T follicular helper cell (primary cell): ENCODE measurements at places on chromosomes 5 and 9.

- DNase-seq, result no peak
These were observed 580 bp downstream of the ERAP1 start for GRCh38 chr5:96807075-96807654.

GRCh38 chr9:13088720-13089427 is 190.6 kb downstream of the MPDZ start:
- no peak for DNase-seq

DNA sequence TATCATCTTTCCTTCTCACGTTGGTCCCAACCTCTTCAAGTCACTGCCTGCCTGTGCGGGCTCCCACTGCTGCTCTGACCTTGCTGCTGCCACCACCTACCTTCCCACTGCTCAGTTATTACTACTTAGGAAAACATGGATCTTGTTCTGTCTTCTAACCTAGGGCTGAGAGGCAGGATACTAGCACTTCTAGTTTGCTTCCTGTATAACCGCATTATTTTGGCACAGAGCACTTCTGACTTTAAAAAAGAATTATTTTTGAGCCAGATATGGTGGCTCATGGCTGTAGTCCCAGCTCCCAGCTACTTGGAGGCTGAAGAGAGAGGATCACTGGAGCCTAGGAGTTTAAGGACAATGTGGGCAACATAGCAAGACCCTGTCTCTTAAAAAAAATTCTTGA is 135.4 kb upstream of the GNA14 start:
- no peak for DNase-seq

GRCh38 chr9:96449523-96449844 is 485 bp upstream of the HABP4 start:
- DNase-seq, result no peak

GRCh38 chr9:99353408-99353807 is 131.3 kb downstream of the SEC61B start:
- DNase-seq, result no peak

DNA sequence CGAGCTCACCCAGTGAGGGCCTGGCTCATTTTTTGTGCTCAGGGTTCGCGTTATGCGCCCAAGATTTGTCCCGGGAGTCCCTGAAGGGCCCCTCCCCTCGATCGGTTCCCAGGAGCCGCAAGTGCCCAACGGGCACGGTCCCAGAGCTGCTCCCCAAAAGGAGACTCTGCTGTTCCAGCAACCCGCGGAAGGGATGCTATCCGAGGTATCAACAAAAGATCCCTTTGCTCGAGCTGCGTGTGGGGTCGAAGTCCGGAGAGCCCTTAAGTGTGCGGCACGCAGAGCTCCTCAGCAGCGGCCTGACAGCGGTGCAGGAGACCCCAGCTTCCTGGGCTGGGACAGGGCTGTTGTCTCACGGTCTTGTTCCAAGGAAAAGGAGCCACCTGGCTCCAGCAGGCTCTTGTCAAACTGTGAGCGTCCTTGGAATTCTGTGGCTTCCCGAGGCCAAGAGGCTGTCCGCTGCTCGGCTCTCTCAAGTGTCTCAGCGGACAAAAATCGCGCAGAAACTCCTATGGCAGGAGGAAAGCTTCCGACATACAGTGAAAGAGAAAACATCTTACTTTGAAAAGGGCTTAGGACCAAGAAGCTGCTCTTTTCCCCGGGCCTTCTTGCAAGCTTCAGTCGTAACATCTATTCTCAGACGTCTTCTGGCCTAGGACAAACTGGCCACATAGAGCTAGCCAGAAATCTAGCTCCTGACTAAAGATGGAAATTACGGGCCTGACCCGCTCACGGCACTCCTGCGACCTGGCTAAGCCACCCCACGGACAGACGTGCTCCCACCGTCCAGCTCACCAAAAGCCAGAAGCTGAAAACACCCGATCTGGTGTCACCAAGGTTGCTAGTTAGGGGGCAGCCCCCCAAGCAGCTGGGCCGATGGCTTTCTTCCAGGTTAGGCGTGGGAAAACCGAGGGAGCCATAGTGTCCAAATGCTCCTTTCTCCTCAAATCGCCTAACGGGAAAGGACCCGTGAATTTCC is 2.6 kb upstream of the FOXB2 start:
- DNase-seq, result no peak

DNA sequence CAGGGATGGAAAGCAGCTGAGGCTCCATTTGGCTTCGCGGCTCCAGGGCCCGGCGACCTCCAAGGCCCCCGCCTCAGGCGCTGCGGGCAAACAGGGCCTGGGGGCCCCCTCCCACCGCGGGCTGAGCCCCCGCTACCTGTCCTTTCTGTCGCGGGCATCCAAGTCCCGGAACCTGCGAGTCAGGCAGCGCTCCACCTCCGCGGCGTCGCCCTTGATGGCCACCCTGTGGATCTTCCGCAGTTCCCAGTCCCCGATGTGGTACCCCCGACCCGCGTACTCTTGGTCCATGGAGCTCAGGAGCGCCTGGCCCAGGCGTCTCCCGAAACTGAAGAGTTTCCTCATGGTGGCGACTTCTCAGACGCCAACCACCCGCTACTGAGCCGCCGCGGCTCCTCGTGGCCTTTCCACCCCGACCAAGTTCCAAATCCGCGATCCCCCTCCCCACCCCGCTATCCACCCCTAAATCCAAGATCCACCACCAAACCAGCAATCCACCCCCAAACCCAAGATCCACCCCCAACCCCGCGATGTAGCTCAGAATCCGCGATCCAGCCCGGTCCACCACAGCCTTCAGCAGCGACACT is 86.5 kb upstream of the CCDC180 start:
- DNase-seq, result no peak

DNA sequence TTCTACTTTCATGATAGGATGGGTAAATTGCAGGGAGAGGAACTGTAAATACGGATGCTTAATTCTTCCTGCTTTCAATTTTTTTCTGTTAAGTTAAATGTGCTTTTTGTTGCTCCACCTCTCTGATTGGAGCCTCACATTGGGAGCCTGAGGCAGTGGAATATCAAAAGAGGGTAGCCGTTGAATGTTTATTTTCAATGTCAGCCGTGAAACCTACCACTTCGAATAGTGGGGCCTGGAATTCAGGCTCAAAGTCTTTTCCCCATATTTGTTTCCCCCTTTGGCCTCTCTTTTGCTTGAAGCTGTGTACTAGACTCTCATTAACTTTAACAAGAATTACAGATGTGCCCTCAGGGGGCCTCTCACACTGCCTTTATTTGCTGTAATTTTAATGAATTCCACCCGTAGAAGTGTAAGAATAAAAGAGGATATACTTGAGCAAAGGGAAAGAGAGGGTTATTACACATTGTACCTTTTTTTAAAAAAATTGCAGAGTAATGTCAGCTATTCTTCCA is 29.0 kb downstream of the PSAT1 start:
- no peak for DNase-seq

GRCh38 chr9:136025481-136025880 is 64.3 kb upstream of the UBAC1 start:
- no peak for DNase-seq

- no peak for DNase-seq
These were observed 34.6 kb upstream of the UBAC1 start for GRCh38 chr9:135995816-135996215.

- DNase-seq, result no peak
These were observed 189.1 kb upstream of the ADRA1B start for GRCh38 chr5:159727167-159727566.

DNA sequence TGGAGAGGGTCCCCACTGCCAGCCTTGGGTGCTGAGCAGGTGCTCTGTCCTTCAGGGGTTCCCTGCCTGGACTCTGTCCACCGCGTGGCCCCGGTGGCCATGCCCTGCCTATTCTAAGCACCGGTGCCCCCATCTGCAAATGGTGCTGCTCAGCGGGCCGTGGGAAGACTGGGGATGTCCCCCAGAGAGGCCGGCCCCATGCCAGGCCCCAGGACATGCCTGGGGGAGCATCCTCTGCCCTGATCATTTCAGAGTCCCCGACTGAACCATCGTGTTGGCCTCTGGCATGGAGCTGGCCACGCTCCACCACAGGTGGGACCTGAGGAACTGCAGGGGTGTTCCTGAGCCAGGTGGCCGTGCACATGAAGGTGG is 64.7 kb downstream of the RXRA start:
- DNase-seq, result no peak

DNA sequence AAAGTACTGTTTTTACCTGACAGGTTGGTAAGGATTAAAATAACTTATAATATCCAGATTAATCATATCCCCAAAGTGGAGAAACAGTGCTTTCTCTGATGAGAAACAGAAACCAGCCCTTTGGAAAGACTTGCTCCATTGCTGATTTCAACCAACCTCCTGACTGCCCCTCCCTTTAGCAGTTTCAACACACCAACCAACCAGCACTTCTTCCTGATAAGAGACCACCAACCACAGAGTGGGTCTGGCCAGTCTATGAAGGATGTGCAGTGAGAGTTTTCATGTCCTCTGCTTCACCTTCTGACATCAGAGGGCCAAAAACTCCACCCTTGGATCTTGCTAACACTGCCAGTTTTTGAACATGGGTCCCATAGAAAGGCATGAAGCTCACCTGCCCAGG is 28.1 kb downstream of the RIGI start:
- no peak for DNase-seq

DNA sequence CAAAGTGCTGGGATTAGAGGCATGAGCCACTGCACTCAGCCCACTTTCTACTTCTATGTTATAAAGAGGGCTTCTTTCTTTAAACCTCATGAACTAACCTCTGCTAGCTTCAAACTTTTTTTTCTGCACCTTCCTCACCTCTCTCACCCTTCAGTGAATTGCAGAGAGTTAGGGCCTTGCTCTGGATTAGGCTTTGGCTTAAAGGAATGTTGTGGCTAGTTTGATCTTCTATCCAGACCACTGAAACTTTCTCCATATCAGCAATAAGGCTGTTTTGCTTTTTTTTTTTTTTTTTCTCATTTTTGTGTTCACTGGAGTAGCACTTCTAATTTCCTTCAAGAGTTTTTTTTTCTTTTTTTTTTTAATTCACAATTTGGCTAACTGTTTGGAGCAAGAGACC is 216.4 kb upstream of the MAP3K1 start:
- DNase-seq, result no peak

DNA sequence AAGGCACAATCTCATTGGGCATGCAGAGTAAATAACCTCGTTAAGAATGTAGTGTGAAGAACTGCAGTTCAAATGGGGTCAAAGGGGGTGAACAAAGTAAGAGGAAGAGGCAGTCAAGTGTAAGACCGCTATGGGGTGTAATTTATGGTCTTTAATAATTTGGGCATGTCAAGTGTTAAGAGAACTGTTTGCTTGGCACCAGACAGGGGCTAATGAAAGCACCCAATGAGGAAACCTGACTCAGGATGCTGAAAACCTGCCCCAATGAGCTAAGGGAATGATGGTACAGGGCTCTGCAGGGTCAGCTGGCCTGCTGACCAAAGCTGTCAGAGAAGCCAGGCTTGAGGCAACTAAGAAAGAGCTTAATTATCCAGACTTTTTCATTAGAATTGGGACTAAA is 368.1 kb downstream of the DTWD2 start:
- DNase-seq, result no peak
